ENCODE measurements at places on chromosomes 3 and 15.

DNA sequence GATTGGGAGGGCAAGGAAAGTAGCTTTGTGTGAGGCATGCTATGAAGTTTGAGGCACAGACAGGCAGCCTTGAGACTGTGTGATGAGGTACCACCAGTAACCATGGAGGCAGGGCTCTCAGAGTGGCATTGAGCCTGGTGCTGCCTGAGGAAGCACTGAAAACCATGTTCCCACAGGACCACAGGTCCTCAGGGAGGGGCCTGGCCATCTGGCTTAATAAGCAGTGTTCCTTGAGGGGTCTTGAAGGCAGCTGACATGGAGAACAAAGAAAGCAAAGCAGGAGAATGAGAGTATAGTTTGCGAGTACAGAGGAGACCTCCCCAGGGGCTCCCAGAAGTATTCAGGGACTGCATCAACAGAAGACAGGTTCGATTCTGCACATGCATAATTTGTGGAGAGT is 346.6 kb downstream of the EPHB1 start:
- DNase-seq = no peak

DNA sequence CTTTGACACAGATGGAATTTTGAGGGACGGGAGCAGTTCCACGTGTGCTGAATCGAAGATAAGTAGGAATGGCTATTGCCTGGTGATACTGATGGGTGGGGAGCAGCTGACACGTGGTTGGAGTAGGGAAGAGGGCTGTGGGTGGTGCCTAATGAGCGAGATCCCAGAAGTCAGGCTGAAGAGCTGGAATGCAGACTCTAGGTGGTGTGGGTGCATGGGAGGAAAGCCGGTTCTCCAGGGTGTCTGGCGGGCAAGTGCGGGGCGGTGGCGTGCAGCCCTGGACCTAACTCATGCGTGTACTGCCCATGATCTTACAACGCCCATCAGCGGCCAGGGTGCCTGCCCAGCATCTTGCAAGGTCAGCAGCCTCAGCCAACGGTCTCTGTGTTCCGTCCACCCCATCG is 63.1 kb downstream of the ARNT2 start:
- no peak for DNase-seq

DNA sequence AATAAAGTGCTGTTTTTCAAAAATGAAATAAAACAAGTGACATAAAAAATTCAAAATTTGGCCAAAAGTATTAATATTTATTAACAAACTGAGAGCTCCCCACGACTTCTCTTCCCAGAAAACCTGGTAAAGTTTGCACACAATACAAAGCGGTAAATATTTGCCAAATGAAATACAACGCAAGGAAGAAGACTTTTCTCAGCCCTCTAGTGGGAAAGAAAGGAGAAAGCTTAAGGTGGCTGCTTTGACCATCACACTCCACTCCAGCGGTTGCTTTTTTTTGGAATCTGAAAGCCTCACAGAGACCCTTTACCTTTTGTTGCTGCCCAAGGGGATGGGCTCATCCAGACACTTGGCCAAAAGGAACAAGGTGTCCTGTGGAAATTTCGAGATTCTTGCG is 1.1 kb upstream of the GK5 start:
- DNase-seq = no peak

DNA sequence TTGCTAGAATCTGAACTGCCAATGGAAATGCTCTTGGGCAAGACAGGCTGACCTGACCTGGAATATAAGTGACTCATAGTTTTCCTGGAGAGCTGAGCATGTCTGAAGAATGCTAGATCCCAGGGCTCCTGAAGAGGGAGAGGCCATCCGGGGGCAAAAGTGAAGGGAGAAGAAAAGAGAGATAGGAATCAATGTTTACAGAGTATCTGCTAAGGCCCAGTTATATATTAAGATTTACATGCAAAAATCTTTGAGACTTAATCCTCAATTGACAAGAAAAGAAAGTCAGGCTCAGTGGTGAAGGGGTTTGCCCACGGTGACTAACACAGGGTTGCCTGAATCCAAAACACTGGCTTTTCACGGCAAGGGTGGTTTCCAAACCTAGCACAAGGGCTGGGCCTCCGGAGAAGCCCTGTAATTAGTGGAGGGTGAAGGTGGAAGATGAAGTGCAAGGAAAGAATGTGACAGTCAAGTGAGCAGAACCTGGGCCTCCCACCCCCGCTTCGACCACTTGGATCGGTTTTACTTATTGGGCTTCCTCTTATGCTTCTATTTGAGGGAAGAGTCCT is 91.7 kb upstream of the FGF12 start:
- DNase-seq = peak; percentile 75

GRCh38 chr3:150610785-150611184 is 7.7 kb downstream of the SELENOT start:
- peak; percentile 32 for DNase-seq

DNA sequence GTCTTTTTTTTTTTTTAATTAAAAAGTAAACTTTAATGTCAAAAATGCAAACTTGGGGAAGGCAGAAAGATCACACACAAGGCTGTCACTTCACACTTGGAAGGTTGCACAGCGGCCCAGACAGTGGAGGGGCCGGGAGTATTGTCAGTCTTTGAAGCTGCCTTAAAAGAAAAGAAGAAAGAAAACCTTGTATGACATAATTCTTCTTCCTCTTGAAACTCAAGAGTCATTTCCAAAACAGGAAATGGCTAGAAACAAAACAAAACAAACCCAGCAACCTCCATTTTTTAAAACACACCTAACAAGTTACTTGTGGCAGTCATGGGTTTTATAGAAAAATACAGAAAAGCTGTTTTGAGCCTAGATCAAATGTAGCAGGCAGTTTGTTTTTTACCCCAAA is 68.1 kb upstream of the MAGI1 start:
- DNase-seq = no peak

- DNase-seq = peak; percentile 36
Measured at GRCh38 chr3:32405155-32405554, 13.5 kb downstream of the CMTM7 start.

- no peak for DNase-seq
Measured at GRCh38 chr3:167736264-167736787, 805 bp downstream of the SERPINI1 start.

GRCh38 chr3:149342413-149343380 is 9.3 kb upstream of the TM4SF18 start:
- peak; percentile 87 for DNase-seq

DNA sequence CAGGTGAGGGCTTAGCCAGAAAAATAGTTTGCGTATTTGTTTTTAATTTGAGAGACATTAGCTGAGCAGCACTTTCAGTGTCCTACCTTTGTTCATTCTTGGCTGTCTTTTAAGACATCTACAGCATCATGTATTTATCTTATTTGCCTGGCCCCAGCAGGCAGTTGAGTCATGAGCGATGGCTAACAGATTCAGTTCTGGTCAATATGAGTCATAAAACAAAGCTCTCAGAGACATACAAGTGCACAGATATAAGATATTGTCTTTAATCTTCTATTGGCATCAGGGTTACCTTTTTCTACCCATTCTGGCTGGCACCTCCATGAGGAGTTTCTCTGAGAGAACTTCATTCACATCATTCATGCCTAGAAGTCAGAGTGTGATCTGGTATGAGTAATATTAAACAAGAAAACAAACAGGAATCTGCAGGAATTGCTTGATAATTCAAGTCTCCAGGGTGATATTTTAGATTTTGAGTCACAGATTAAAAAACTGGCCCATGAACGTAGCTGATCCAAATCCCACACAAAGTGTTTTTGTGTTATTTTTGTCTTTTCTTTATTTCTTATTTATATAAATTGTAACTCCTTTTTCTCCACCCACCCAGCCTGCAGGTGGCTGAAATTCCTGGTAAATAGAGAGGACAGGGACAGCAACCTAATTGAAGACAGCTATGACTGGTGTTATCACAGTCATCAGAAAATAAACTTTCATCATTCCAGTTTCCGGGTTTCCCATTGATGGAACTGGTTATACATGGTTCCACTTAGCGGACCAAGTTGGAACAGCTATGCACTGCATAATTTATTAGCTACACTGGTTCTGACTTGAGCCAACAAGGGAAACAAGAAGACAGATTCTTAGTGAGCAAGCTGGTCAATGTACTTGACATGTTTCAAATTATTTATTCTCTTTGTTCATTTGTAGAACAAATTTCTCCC is 47.3 kb downstream of the PLSCR2 start:
- peak; percentile 1 for DNase-seq

- no peak for DNase-seq
Measured at GRCh38 chr3:133747907-133748639, 1.9 kb downstream of the TF start.
